CD4-positive, alpha-beta T cell treated with Interleukin-1 beta for 1 hour (primary cell): ENCODE measurements at places on chromosomes 3 and 15.

DNA sequence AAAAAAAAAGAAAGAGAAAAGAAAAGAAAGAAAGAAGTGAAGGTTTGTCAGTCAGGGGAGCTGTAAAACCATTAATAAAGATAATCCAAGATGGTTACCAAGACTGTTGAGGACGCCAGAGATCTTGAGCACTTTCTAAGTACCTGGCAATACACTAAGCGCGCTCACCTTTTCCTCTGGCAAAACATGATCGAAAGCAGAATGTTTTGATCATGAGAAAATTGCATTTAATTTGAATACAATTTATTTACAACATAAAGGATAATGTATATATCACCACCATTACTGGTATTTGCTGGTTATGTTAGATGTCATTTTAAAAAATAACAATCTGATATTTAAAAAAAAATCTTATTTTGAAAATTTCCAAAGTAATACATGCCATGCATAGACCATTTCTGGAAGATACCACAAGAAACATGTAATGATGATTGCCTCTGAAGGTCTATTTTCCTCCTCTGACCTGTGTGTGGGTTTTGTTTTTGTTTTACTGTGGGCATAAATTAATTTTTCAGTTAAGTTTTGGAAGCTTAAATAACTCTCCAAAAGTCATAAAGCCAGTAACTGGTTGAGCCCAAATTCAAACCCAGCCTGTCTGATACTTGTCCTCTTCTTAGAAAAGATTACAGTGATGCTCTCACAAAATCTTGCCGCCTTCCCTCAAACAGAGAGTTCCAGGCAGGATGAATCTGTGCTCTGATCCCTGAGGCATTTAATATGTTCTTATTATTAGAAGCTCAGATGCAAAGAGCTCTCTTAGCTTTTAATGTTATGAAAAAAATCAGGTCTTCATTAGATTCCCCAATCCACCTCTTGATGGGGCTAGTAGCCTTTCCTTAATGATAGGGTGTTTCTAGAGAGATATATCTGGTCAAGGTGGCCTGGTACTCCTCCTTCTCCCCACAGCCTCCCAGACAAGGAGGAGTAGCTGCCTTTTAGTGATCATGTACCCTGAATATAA lies 2.0 kb downstream of the B2M start:
- DNase-seq = no peak

DNA sequence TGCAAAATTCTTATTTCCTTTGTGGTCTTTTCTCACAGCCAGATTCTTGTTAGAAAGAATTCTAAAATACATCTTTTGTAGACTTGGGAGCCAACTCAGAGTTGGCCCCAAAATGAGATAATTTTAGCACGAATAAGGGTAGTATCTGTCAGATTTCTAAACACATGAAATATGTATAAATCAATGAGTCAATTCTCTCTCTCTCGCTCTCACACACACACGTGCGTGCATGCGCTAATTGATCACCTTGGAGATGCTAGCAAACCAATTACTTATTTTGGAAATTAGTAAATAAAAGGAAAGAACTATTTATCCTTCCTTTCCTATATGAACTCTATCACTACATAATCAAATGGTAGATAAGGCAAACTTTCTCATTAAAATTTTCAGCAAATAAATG lies 32.9 kb upstream of the PIK3R4 start:
- DNase-seq = no peak

DNA sequence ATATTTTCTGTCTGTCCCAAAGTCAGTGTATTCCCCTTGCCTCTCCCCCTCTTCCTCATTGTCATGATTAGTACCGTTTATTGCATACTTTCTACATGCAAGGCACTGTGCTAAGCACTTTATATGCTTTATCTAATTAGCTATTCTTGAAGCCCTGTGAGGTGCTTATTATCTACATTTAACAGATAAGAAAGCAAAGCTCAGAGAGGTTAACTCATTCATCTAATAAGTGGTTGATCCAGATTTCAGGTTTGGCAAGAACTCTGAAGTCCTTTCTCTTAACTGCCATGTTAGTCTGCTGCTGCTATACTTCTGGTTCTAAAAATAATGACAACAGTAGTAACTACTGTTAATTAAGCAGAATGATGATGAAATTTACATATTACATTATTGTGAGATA lies 13.5 kb downstream of the IQGAP1 start:
- DNase-seq = no peak

GRCh38 chr15:45274636-45275380 lies 22.8 kb downstream of the SLC28A2 start:
- no peak for DNase-seq

GRCh38 chr3:58021962-58022361 lies 13.7 kb downstream of the FLNB start:
- no peak for DNase-seq

- no peak for DNase-seq
Observed at GRCh38 chr3:71194785-71195184, 388.7 kb downstream of the FOXP1 start.

GRCh38 chr3:97340940-97341339 lies 423.6 kb upstream of the ARL6 start:
- DNase-seq = no peak

DNA sequence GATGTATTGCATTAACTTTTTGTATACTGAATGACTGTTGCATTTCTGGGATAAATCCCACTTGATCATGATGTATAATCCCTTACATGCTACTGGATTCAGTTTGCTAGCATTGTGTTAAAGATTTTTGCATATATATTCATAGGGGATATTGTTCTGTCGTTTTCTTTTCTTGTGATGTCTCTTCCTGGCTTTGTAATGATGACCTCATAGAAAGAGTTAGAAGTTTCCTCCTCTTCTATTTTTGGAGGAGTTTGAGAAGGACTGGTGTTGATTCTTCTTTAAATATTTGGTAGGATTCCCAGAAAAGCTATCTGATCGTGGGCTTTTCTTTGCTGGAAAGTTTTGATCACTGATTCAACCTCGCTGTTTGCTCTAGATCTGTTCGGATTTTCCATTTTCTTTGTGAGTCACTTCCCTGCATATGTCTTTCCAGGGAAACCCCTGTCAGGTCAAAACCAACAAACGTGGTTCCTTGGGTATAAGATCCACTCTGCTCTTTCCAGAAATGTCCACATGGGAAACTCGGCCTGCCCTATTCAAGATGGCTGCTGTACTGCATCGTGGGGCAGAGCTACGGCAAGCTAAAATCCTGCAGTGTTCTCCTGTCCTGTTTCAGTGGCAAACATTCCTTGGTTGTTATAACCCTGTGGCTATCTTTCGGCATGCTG lies 120.4 kb downstream of the GABRG3 start:
- no peak for DNase-seq

- DNase-seq = no peak
Observed at GRCh38 chr3:161420746-161421145, 49.4 kb upstream of the SPTSSB start.

DNA sequence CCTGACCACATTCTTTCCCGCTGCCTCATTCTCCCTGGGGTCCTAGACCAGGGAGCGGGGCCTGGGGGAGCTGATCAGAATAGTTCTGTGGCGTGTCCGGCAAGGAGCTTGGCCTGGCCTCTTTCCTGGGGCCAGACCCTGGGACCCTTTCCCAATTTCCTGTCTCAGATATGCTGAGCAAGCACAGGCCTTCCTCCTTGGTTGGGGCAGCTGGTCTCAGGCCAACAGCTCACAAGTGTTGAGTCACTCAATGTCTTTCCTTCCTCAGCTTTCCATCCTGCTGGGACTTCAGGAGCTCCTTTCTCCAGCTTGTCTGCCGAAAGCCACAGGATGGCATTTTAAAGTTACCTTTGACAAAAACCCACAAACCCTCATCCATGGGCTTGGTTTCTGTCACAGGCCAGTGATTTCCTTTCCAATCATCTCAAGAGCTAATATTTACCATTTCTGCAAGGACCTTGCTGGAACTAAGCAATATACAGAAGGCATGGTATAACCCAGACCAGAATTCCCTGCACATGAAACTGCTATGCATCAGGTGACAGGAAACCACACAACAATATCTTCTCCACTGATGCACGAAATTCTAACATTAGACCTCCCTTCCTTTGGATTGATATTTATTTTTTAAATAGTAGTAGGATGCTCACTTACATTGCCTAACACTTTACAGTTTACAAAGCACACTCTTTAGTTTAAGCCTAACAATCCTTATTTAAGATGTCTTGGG lies 19.5 kb upstream of the TIMP4 start:
- DNase-seq = no peak

GRCh38 chr3:190017521-190018288 lies 103.0 kb downstream of the P3H2 start:
- no peak for DNase-seq

DNA sequence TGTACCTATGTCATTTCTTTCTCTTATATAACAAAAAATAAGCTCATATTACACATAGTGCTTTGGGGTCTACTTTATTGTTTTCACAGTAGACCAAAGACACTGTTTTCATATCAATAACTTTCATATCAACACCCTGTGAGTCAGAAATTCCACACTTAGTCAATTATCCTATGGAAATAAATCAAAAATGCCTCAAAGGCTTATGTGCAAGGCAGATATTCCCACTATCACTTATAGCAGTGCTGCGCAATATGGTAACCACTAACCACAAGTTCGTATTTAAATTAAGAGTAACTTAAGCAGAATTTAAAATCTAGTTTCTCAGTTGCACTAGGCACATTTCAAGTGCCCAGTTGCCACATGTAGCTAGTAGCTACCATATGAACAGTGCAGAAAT lies 15.9 kb downstream of the SCG3 start:
- DNase-seq = no peak

DNA sequence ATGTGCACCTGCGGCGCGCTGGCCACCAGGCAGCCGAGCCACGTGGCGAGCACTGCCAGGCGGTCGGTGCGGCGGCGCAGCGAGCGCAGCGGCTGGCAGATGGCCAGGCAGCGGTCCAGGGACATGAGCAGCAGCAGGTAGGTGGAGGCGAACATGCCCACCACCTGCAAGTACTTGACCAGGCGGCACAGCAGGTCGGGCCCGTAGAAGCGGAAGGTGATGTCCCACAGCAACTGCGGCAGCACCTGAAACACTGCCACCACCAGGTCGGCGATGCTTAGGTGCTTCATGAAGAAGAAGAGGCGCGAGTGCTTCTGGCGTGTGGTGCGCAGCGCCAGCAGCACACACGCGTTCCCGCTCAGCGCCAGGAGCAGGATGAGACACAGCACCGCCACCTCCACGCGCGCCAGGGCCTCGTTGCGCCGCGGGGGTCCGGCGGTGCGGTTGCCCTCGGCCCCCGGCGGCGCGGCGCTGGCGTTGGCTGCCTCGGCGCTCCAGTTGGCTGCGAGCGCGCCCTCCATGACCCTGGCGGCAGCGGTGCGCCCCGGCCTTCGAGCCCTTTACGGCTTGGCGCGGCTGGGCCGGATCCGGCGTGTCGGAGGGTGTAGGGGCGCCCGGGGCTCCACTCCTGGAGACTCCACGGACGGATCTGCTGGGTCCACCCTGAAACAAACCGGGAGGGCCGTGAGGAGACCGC lies 1.6 kb downstream of the OXTR start:
- DNase-seq = no peak

- DNase-seq = no peak
Observed at GRCh38 chr3:39088889-39089288, 18.5 kb downstream of the GORASP1 start.

DNA sequence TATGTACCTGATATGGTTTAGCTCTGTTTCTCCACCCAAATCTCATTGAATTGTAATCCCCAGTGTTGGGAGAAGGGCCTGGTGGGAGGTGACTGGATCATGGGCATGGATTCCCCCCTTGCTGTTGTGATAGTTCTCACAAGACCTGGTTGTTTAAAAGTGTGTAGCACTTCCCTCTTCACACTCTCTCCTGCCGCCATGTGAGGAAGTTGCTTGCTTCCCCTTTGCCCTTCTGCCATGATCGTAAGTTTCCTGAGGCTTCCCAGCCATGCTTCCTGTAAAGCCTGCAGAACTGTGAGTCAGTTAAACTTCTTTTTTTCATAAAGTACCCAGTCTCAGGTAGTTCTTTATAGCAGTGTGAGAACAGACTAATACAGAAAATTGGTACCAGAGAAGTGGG lies 93.1 kb downstream of the C3orf70 start:
- DNase-seq = no peak

DNA sequence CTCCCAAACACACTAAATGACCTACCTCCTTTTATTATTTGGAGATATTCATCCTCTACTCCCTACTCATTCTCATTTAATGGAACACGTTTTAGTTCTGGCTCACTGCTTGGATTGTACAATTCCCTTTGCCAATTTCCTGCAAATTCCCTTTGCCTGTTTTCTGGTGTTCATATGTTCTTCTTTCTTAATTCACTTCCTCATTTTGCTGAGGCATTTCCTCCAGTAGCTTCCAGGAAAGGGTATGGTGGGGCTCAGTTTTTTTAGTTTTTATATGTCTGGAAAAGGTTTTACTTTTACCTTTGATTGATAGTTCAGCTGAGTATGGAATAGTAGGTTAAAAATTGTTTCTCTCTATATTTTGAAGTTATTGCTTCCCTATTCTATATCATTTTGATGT lies 143.6 kb upstream of the GOLIM4 start:
- DNase-seq = no peak

DNA sequence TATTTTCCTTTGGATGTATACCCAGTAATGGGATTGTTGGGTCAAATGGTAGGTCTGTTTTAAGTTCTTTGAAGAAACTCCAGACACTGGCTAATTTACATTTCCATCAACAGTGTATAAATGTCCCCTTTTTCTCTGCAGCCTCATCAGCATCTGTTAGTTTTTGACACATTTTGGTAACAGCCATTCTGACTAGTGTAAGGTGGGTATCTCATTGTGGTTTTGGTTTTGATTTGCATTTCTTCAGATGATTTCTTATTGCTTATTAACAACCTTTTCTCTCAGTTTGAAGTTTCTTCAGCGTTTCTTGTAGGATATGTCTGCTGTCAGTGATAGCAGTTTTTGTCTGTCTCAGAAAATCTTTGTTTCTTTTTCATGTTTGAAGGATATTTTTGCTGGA lies 15.4 kb downstream of the GALK2 start:
- DNase-seq = no peak

GRCh38 chr3:110390372-110390771 lies 681.2 kb upstream of the NECTIN3 start:
- DNase-seq = no peak

- no peak for DNase-seq
Observed at GRCh38 chr15:60421544-60421943, 23.8 kb upstream of the ANXA2 start.

DNA sequence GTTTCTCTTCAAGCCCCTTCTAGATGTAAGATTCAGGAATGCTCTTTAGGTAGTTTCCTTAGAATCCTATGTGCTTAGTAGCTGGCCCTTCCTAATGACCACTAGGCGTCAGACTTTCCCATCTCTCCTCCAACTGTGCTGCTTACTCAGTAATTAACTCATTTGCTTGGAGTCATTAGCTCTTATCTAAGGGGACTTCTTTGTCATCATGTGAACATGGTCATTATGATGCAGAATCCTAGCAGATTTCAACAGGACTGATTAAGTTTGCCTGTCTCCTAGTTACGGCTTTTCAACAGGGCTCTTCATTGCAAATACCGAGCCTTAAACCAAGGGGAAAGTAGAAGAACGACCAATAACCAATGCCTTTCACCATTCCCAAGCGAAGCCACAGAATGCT lies 46.4 kb downstream of the GJD2 start:
- DNase-seq = no peak

GRCh38 chr3:8443829-8444791 lies 57.5 kb upstream of the LMCD1 start:
- no peak for DNase-seq

- DNase-seq = no peak
Observed at GRCh38 chr3:109888026-109888425, 550.7 kb upstream of the DPPA4 start.
